Upper lobe of right lung (tissue), 1 donor: ENCODE measurements at places on chromosomes 2 and 18.

- DNase-seq = peak; percentile 84
These were observed 9.0 kb downstream of the SERTAD2 start for GRCh38 chr2:64644458-64645382.

- no peak for DNase-seq
These were observed 26.4 kb upstream of the ATP5MC3 start for GRCh38 chr2:175207741-175208438.

GRCh38 chr2:27901234-27901633 is 10.7 kb downstream of the BABAM2 start:
- no peak for DNase-seq

GRCh38 chr2:37436323-37436722 is 91.9 kb downstream of the QPCT start:
- no peak for DNase-seq

- no peak for DNase-seq
These were observed 60.2 kb downstream of the PDE1A start for GRCh38 chr2:182366628-182367027.

GRCh38 chr2:16587601-16588000 is 78.0 kb downstream of the CYRIA start:
- no peak for DNase-seq

DNA sequence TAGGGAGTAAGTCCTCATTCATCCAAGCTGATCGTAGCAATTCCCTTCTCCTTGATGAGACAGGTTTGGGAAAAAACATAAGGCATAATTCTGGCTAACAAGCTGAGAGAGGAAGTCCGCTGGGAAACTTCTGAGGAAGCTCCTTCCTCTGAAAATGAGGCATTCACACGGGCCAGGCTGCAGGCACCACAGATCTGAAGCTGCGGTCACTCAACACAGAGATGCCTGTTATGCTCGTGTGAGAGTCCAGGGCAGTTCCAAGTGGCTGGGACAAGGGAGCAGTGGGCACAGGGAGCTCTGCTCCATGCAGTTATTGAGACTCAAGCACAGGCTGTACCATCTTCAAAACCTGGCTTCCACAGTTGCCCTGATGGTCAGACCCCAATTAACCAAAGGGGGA is 200.9 kb upstream of the ID2 start:
- DNase-seq = no peak

- DNase-seq = no peak
These were observed 1.2 kb downstream of the PER2 start for GRCh38 chr2:238286987-238287736.

- DNase-seq = no peak
These were observed 1049.8 kb upstream of the CHAC2 start for GRCh38 chr2:52717836-52718235.

DNA sequence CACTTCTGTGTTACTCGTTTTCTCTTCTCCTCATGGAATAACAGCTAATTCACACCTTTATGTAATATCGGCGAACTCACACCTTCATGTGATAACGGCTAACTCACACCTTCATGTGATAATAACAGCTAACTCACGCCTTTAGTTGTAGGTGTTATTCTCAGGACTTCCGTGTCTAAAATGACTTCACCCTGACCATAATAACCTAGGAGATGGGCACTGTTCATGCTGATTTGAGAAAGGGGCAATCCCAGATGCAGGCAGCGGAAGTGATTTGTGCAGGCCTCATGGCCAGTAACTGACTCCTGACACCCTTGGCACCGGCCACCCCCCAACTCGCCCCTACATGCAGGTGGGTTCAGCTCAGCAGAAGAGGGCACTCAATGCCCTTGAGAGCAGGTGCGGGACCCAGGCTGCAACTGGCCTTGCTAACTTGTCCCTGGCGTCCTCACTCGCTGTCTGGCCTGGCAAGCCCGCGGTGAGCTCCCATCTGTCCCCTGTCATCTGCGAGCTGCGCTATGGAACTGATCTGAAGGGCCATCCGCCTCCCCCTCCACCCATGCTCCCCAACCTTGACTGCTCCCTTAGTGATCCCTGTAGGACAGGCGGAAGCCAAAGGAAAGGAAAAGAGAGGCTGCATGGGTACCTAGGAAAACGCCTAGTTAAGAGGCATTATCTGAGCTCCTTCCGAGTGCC is 42.6 kb upstream of the MTCL1 start:
- DNase-seq = peak; percentile 33

GRCh38 chr2:30584116-30584515 is 137.1 kb downstream of the LCLAT1 start:
- no peak for DNase-seq

GRCh38 chr18:51028201-51028805 is 1.7 kb upstream of the SMAD4 start:
- DNase-seq = no peak

DNA sequence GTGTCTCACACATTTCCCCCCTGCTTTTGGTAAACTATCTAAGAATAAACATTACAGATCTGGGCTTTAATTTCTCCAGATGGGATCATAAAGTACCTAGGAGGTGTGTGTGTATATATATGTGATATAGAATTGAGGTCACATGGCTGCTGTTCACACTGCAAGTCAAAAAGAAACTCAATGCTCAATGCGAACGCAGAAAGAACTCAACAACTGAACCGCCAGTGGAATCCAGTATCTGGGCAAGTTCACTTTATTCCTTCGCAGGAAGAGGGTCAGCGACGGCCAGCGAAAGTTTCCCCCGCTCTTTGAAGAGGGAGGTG is 17.7 kb downstream of the POU3F3 start:
- no peak for DNase-seq

DNA sequence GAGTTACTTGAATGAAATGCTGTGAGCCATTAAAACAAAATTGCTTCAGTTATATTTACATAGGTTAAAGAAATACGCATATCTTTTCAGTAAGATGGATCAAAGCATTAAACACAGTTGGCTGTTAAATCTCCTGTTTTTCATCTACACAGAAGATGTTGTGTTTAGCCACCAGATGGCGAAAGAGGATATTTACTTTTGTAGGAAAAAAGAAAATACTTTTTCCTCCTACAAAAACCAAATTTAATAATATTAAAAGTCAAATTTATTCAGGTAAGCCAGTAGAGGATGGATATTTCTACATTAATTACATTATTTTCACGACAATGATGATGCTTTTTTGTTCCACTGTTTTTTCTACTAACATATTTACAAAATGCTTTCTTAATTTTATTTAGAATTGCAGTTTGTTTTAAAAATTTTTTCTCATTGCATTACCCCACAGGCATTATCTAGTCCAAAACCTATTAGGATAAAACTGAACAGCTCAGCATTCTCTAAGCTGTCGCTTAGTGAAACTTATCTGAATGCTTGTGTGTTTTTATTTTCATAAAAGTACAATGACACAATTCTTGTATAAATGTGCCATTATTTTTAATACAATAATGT is 173.7 kb downstream of the ASXL3 start:
- DNase-seq = no peak

DNA sequence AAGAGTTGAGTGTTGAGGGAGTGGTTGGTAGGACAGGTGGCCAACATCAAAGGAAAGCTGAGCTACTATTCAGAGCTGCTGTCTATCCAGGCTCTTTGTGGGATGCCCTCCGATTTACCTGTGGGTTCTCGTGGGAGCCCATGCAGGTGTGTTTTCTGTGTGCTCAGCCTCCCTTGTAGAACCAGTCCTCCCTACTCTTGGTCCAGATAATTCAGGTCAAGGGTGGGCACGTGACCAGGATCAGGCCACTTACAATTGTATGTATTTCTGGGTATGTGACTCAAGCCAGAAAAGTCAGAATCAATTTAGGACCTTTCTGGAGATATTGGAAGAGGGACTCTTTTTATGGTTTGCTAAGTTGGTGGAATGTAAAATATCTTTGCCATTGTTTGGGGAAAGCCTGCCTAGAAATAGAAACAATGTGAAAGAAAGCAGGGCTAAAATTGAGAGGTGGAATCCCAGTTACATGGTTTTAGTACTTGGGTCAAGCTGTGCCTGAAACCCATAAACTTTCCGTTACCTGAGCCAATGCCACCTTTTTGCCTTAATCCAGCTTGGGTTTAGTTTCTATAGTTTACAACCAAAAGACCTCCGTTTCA is 93.2 kb downstream of the PDCL3 start:
- no peak for DNase-seq

- DNase-seq = peak; percentile 82
These were observed 10.9 kb downstream of the ANKRD23 start for GRCh38 chr2:96832754-96833507.

DNA sequence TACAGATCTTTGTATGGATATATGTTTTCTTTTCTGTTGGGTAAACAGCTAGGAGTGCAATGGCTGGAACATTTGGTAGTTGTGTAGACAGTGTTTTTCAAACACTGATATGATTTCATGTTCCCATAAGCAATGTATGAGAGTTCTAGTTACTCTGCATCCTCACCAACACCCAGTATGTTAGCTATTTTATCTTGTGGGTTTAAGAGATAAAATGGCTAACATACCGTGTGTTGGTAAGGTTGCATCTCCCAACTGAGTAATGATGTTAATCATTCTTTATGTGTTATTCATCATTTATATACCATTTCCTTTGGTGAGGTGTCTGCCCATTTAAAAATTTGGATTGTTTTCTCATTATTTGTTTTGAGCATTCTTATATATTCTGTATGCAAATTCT is 65.7 kb downstream of the LYPD6B start:
- no peak for DNase-seq

GRCh38 chr2:149540138-149540537 is 47.4 kb downstream of the MMADHC start:
- no peak for DNase-seq

DNA sequence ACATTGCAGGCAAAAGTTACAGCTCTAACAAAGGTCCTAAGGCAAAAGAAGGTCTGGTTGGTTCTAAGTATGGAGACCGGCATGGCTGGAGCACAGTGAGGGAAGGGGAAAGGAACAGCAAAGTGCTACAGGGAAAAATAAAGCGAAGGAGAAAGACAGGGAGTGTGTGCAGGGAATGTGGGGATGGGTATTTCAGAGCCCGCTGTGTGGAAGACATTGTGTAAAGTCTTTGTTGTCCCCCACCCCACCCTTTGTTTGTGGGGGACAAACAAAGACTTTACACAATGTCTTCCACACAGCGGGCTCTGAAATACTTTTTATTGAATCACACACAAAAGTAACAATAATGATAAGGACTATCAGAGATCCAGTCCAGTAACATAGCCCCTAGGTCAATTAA is 28.9 kb upstream of the C2orf15 start:
- DNase-seq = no peak
